ENCODE measurements at places on chromosomes 7 and 10. TPM values are rescaled to one million over a fixed set of nuclear protein-coding genes. Genes with fewer than 3 reads are reported as not detected.

- no peak for DNase-seq
These were observed 65.3 kb downstream of the KMT2E start for GRCh38 chr7:105079348-105079747.

GRCh38 chr7:29084832-29085231, 61.5 kb downstream of the CPVL start:
- no peak for DNase-seq

DNA sequence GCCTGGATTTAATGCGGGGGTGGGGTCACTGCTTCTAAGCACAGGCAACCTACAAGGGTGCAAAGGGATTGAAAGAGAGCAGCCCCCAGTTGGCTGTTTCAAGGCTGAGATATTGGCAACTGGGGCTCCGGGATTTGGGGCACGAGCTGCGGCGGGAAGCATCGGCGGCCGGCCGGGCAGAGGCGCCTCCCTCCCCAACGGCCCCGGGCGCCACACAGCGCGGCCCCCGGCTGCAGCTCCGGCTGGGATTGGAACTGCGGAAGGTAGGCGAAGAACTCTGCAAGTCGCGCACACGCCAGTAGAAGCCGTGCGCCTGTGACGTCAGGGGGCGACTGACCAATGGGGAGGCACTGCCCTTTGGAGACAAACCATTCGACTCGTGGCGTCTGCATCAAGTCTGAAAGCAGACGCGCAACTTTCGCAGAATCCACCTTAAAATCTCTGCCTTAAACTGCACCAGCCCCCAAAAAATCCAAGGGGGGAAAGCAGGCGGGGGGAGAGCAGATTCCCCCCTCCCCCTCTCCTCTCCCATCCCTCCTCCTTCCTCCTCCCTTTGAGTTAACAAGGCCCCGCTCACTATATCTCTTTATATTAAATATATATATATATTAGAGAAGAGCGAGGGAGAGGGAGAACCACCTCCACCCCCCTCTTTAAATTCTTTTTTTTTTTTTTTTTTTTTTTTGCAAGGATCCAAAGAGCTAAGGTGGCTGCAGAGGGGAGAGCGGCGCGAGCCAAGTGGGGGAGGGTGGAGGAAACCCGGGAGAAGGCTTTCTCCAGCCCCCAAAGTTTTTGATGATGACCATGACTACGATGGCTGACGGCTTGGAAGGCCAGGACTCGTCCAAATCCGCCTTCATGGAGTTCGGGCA, at the start of gene DLX6:
Gene DLX6 (plus strand): TSS at position 371 of the 872 bp plus-strand sequence. CDS start 425 bp downstream, at position 796.
- peak; percentile 42 for DNase-seq

SUN3 gene
- total RNA-seq: not detected

PRPS1L1 gene
- total RNA-seq: not detected

DNA sequence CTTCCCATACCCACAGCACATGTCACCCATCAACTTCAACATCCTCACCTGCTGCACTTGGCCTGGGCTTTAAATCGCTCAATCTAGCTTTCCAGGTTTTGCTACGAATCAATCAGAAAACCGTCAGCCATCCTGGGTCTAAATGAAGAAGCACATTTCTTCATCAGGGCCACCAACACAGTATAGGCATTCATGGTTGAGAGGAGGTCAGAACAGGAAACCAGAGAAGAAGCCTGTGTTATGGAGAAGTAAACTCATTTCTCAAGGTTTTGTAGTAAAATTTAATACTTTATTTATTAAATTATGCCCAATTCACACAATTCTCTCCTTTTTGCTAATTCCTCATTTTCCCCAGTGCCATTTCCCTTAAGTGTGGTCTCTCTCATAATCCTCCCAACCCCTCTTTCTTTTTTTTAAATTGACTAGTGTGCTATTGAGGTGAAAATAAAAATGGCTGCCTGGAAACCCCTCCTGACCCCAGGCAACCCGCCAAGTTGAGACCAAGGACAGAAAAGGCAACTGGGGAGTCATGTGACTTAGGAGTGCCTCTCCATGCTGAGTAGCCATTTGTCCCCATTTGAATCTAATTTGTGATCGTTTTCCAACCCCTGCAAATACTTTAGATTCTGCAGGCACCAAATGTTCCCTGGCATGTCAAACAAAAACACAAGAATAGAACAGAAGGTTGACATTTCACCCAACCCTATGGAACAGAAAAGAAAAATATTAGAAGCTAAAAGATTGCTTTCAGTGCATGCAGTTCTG, 181.1 kb upstream of the NAMPT start:
- DNase-seq: no peak

PHKG1 gene
- total RNA-seq: 0.96 TPM

DNA sequence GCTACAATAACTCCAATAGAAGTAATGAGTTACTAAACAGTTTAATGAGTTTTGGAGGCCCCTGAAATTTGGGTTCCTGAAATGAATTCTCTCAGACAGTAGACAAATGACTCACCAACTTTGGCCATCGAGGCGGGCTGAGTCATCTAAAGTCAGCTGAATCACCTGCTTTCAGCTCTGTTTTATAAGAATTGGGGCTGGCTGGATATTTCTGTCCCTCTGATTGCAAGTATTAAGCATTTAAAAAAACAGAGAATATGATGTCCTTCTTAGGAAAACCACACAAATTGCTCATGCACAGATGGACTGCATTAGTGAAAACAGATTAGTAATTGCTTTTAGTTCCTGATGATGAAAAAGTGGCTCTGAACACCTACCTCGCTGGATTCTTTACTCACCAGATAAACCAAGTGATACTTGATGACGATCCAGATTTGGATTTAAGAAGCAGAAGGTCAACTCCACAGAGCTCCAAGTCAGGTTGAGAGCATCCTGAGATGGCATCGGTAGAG, 59.1 kb downstream of the ZNF365 start:
- peak; percentile 99 for DNase-seq

DNA sequence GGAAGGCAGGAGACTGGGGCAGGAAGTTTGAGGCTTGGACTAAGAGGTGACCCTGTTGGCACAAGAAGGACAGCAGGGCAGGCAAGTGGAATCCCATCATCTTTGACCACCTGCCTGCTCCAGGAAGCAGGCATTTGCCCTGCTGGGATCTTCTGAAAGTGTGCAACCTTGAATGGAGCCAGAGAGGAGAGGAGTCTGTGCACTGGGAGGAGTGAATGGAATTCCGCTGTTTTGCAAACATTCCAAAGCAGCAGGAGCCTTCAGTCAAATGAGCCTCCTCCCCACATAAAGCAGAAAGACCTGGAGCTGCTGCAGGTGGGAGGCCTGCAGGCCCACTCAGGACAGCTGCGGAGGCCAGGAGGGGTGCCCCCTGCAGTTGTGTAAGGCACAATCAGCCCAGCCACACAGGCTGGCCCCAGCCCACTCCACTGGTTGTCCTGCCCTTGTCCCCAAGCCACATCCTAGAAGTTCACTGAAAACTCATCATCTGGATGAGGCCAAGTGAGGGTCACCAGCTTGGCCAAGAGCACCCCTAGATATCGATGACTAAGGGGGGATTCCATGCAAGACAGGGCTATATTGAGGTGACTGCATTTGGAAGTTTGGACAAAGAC, 249.5 kb downstream of the RPS24 start:
- no peak for DNase-seq

DNA sequence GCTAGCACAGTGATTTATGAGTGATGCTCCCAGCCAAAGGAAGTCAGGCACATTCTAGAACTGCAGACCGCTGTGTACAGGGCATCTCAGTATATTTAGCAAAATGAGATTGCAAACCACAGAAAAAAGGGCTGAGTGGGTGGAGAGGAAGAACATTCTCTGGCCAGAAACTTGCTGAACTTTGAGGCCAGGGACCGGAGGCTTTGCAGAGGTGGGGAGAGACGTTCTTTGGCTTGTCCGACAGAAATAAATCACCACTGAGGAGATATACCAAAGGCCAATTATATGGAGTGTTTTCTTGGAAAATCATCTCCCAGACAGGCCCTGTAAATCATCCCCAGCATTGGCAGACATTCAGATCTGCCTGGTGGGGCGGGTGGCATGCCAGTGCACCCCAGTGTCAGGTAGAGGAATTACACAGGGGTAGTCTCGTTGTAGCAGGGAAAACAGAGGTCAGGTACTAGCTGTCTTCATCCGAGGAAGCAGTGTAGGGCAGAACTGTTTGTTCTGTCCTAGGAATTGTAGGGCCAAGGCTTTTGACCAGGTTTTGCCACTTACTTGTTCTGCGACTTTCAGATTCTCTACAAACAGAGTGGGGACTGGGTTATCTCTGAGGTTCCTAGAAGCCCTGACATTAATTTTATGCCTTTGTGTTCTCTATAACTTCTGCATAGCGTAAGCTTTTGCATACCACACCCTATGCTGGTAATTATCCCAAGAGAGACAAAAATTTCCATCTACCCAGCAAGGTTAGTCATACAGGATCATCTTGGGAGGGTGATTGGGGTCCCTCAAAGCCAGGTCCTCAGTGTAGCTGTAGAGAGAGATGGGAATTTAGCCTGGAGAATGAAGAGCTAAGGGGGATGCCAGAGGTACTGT, 655.6 kb downstream of the LRMDA start:
- DNase-seq: peak; percentile 56

- DNase-seq: peak; percentile 67
These were observed 133.5 kb upstream of the MBL2 start for GRCh38 chr10:52906046-52906445.

DNA sequence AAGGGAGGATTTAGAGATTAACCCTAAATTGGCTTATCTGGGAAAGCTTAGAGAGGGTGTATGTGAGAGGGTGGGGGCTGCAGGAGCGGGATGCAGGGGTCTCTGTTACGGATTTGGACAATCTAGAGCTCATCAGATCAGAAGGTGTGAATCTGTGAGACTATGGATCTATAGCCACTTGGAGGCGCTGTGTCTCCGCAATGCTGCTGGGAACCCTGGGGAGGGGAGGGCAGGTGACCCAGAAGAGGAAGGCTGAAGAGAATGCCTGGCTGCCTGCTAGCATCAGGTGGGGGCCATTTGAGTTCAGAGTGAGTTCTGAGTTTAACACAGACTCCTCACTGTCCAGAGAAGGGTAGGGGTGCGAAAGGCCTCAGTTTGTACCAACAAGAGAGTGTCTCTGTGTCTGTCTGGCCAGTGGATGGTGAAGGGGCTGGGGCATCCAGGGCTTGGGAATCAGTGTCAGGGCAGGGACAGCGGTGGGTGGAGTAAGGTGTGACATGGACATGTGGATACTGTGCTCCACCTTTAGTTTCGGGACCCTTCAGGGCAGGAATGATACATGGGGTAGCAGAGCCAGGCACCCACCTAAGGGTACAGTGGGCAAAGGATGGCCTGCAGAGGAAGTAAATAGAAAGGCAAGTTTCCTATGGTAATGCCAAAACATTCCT, 187.3 kb upstream of the PRSS58 start:
- no peak for DNase-seq

- DNase-seq: no peak
These were observed 921.5 kb downstream of the TYW1 start for GRCh38 chr7:67918158-67918557.

GRCh38 chr7:76356823-76357222, 2.0 kb downstream of the YWHAG start:
- DNase-seq: peak; percentile 67

DNA sequence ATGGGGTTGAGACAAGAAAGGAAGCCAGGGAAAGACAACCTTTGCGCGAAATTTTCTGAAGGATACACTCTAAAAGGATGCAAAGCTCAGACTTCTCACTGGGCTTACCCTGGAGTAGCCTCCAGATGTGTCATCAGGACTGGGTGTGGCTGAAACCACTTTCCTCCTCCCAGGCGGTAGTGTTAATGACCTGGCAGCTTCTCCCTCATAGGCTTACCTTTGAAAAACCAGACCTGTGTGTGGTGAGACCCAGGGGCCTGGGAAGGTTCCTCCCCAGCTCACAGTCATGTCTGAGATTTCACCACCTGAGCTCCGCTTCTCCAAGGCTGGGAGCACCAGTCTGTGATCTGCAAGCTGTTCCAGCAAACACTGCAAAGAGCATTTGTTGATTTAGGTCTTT, 93.7 kb downstream of the EPC1 start:
- DNase-seq: peak; percentile 92

GRCh38 chr7:100159099-100159623, 638 bp upstream of the TRAPPC14 start:
- DNase-seq: no peak

GRCh38 chr10:106534441-106534840, 630.1 kb downstream of the SORCS1 start:
- no peak for DNase-seq

DNA sequence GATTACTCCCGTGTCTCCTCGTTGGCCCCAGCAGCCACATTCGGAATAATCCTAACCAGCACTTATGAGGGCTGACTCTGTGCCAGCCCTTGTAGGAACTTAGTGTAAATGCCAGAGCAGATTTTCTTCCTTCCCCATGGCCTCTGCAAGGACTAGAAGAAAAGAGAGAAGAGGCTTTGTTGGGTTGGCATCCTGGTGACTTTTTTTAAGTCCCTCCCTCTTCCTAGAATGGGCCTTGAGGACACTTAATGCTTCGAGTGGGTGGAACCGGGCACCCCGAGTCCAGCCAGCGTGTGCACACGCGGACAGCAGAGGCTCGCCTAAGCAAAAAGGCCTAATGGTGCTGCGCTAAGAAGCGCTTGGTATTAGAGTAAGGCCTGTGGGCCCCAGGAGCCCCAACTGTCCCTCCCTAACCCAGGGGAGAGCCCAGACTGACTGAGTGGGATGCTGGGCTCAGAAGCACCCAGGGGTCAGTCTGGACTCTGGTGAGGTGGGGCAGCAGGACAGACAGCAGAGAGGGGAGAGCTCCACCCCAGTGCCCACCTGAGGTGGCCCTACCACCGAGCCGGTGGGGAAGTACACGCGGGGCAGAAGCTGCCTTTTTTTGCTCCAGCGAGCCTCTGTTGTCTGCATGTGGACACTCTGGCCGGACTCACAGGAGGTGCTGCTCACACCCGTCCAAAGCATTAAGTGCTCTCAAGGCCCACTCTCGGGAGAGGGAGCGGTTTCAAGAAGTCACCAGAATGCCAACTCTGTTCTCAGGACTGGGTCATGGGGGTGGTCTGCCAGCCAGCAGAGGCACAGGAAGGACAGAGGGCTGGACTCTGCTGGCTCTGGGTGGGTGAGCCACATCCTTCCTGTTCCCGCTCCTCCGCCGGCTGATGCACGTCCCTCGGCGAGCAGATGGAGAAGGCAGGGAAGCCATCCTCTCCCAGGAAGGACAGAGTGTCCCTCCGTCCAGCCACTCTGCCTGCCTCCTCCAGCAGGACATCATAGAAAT, 12.5 kb downstream of the ITPRIP start:
- no peak for DNase-seq

DNA sequence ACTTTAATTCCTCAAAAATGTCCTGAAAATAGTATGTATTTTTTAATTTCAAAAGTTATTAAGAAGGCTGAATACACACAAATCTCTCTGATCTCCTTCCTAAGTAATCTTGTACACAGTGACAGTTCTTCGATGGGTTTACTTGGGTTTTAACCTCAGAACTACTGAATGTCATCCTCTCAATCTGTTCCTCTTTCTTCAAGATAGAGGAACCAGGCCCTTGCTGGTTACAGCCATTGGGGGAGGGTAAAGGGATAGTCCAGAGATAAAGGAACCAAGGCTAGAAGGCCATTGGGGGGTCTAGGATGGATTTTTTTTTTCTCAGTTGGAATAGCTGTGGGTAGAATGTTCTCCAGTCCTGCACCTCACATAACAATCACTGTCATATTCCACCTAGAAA, 224.9 kb downstream of the SKIDA1 start:
- no peak for DNase-seq

- DNase-seq: no peak
These were observed 152.7 kb downstream of the MAD1L1 start for GRCh38 chr7:2080060-2080387.

GRCh38 chr10:84447701-84448400, 119.5 kb downstream of the CCSER2 start:
- DNase-seq: no peak

- peak; percentile 96 for DNase-seq
These were observed 391.4 kb downstream of the NRG3 start for GRCh38 chr10:82266438-82266837.

C7orf57 gene
- total RNA-seq: 0.67 TPM

- DNase-seq: peak; percentile 19
These were observed 32.8 kb downstream of the GSAP start for GRCh38 chr7:77383333-77383740.

- peak; percentile 63 for DNase-seq
These were observed 1.3 kb downstream of the CYTH3 start for GRCh38 chr7:6271060-6271658.

Measured in mammary epithelial cell (primary cell).